ENCODE measurements at places on chromosomes 13 and 19. TPM values are rescaled to one million over a fixed set of nuclear protein-coding genes. Genes with fewer than 3 reads are reported as not detected.
A peak's percentile ranks its signal among the peaks of the same experiment; 100 is the strongest.

DNA sequence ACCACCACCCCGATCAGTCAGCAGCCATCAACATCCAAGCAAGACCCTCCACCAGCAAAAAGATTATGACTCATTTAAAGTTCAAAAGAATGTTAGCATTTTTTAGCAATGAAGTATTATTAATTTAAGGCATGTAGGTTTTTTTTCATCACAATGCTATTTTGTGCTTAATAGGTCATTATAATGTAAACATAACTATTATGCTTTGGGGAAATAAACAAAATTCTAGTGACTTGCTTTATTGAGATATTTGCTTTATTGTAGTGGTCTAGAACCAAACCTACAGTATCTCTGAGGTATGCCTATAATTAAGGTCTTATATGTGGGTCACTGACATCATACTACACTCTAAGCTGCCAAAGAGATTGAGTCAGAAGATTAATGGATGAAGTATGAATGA lies 20.0 kb downstream of the KLF12 start:
- DNase-seq: no peak
- no peak overlapping the region for H3K4me3 ChIP-seq
- peaks cover 27% of the 10 kb centered on the region for H3K36me3 ChIP-seq

The RNF6 gene
- total RNA-seq: 45.0 TPM

DNA sequence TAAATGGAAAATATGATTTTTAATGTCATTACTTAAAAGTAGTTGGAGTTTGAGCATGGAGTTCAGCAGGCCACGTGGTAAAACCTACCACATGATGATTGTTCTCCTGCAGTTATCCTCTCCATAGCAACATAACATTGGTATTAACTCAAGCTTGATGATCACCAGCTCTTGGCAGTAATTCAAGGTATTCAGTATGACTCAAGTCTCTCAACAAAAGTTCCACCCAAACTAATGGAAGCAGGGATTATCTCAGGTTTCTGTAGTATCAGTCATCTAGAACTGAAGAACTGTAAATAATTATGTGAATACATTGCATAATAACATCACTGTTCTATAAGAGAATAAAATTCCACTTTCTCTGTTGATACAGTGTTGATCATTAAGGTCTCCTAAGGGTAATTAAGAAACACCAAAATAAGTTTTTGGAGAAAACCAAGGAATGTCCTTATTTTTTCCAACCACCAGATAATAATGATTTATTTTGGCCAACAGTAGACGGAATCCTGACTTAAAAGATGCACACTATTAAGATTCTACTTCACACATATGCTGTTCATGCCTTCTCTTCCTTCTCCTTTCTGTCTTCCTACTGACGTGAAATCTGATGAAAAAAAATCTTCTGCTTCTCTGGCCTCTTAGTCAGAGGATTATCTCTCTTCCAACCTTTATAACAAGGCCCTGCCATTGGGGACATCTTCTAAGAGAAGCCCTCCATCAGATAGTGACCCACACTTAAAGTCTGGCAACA lies 1092.3 kb downstream of the EFNB2 start:
- no peak overlapping the region for H3K4me3 ChIP-seq
- no peak overlapping the region for H3K27ac ChIP-seq
- H3K36me3 ChIP-seq: no peaks in the 10 kb centered on the region

DNA sequence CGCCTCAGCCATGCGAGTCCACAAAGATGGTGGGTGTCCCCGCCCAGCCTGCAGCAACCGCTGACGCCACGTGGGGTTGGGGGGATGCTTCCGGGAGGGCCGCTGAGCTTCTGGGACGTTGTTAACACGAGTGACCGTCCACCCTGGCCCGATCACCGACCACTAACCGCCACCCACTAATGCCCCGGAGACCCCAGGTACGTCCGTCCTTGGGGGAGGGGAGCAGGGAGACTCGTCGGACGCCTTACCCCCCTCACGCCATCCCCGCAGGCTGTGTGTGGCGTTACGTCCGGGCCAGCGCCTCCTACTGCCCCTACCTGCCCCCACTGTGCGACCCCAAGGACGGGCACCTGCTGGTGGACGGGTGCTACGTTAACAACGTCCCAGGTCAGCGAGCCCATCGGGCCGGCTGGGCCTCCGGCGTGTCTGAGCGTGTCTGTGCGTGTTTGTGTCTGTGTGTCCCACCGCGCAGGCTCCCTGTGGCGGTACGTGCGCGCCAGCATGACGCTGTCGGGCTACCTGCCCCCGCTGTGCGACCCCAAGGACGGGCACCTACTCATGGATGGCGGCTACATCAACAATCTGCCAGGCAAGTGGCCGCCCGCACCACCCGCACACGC lies 21.3 kb downstream of the PNPLA6 start:
- no peak overlapping the region for H3K27ac ChIP-seq
- peaks cover 37% of the 10 kb centered on the region for H3K36me3 ChIP-seq
- H3K27me3 ChIP-seq: no peaks in the 10 kb centered on the region
- no peaks in the 10 kb centered on the region for H3K4me1 ChIP-seq
- H3K4me3 ChIP-seq: no peak overlapping the region

DNA sequence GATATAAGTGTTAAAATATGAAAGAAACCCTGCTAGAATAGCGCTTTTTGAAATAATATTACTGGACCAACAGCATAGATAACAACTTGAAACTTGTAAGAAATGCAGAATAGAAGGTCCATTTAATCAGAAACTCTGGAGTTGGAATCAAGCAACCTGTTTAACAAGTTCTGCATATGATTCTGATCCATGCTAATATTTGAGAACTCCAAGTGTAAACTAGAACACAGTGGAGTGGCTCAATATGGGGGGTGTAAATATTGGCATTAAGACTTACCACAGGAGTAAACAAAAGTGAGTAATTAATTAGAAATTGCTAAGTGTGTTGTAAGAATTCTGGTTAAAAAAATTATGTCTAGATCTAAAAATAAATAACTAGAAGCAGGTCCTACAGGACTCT lies 151.2 kb downstream of the SLITRK1 start:
- H3K27ac ChIP-seq: no peak overlapping the region
- no peak for DNase-seq
- H3K27me3 ChIP-seq: no peaks in the 10 kb centered on the region
- no peaks in the 10 kb centered on the region for H3K36me3 ChIP-seq
- H3K4me1 ChIP-seq: no peaks in the 10 kb centered on the region

DNA sequence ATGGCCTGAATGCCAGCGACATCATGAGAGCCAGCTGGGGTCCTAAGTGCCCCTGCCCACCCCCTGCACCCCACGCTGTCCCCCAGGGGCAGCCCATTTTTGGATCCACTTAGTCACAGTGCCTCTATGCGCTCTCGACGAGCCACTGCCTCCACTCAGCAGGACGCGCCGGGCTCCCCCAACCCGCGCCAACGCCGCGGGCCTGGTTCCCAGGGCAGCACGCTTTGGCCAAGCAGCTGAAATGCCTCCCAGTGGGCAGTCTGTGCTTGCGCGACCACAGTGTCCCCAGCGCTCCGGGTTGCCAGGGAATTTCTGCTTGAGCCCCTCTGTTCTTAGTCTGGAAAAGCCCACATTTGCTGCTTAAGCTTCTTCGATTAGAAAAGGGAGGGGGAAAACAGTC lies 39.4 kb downstream of the TMED1 start:
- H3K36me3 ChIP-seq: peaks cover 31% of the 10 kb centered on the region
- peak overlapping the region; percentile 99 for H3K27ac ChIP-seq
- peak overlapping the region; percentile 76 for H3K4me3 ChIP-seq
- H3K27me3 ChIP-seq: no peaks in the 10 kb centered on the region
- H3K4me1 ChIP-seq: peaks cover 32% of the 10 kb centered on the region
